ENCODE measurements at places on chromosomes 16 and 17.

GRCh38 chr17:31513731-31514427, 122.4 kb downstream of the RAB11FIP4 start:
- DNase-seq: no peak

- DNase-seq: no peak
Observed at GRCh38 chr17:801660-802059, 19.5 kb downstream of the MRM3 start.

DNA sequence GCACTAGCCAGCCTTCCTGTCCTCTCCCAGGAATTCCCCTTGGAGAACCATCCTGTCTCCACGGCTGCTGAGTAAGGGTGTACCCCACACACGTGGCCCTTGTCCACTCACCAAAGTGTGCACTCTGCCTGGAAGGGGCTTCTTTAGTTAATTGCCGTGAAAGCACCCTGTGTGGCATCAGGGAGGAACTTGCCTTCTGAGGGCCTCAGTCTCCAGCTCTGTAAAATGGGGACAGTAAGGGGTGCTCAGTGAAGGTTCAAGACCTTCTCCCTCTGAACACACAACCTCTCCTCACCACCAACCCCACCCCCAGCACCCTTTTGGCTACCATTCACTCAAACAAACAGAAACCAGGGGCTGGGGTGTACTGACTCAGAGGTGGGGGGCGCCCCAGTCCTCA, 59.1 kb upstream of the LHX1 start:
- DNase-seq: no peak

DNA sequence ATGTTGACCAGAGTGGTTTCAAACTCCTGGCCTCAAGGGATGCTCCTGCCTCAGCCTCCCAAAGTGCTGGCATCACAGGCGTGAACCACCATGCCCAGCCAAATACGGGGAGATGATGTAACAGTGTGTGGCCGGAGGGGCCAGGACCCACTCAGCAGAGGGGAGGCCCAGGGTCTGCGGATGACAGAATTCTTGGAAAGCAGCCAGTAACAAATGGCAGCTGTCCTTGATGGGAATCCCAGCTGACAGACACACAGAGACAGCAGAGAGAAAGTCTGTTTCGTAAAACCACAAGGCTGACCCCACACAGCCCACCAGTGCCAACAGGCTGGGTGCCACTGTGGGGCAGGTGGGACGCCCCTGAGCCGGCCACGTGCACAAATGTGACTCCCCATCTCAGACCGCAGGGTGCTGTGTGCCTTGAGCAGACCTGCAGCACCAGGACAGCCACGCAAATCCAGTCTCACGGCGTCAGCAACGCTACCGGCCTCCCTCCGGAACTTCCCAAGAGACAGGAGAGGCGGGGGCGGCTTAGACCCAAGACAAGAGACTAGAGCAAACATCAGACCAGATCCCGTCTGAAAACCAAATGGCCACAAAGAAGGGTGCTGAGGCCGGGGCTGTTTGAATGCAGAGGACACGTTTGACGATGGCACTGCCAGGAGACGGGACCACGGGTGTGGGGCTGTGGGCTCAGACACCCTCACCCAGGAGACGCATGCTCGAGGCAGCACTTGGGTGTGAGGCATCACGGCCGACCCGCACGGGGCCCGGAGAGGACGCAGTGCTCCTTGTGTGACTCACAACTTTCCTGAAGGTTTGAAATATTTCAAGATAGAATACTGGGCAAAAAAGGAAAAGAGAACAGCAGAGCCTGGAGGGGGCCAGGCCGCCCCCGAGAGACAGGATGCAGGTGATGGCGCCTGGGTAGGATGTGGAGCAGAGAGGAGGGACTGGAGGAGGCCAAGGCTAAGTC, 24.6 kb downstream of the CTU2 start:
- no peak for DNase-seq

- no peak for DNase-seq
Observed at GRCh38 chr17:73983621-73984400, 219.7 kb upstream of the RPL38 start.

GRCh38 chr16:11414815-11415775, 69.8 kb downstream of the RMI2 start:
- DNase-seq: no peak

- peak; percentile 57 for DNase-seq
Observed at GRCh38 chr17:47802341-47803022, 19.1 kb downstream of the OSBPL7 start.

DNA sequence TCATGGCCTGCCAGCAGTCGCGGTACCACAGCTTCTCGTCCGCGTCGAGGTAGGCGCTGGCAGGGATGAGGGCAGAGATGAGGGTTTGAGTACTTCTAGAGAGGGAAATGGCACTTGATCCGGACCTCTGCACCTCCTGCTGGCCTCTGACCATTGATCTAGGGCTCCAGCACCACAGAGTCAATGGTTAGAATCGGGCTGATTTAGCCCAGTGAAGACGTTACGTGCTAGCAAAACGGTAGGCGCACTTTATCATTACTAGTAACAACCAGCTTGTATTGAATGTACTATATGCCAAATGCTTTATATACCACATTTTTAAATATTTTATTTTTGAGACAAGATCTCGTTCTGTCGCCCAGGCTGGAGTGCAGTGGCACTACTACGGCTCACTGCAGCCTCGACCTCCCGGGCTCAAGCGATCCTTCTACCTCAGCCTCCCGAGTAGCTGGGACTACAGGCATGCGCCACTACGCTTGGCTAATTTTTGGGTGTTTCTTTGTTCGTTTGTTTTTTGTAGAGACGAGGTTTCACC, 526 bp downstream of the TSNAXIP1 start:
- DNase-seq: no peak

- no peak for DNase-seq
Observed at GRCh38 chr17:14123619-14124278, 54.4 kb downstream of the COX10 start.

DNA sequence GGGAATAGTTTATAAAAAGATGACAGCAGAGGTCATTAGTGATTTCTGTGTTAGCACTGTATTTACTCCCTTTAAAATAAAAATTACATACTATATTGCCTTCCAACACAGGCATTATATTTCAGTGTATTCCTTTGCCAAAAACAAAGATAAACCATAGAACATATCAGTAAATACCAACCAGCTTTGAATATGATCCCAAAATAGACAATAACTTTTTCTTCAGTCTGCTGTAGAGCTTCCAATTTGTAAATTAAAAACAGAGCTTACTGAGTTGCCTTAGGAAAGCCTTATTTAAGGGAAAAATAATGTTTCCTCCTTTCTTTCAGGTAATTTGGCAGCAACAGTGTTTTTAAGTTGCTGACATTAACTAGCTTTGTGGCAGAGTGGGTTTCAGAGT, 352.1 kb upstream of the TBX2 start:
- no peak for DNase-seq

DNA sequence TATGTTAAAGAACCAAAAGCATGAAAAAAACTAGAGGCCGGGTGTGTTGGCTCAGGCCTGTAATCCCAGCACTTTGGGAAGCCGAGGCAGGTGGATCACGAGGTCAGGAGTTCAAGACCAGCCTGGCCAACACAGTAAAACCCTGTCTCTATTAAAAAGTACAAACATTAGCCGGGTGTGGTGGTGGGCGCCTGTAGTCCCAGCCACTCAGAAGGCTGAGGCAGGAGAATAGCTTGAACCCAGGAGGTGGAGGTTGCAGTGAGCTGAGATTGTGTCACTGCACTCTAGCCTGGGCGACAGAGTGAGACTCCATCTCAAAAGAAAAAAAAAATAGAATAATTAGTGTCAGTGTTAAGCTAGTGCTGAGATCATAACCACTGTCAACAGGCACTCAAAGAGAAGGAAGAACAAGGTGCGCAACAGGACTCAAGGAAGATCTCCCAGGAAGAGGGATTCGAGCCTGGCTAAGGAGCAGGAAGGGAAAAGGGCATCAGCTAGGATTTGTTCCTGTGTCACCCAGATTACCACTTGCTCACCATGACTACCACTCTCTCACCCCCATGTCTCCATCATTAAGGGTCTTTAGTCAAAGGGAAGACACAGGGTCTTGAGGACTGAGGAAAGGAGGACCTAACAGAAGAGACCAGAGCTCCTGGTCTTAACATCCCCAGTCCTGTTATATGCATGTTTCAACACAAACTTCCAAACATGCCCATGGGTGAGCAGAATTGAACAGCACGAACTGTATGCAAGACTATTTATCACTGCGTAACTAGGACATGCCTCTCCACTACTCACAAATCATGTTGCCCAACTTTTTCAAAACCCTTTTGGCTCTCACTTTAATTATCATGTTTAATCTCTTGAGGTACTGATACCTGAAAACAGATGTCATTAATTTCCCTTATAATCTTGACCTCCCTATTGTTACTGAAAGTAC, 88.3 kb upstream of the PLEKHM1 start:
- DNase-seq: no peak

- peak; percentile 84 for DNase-seq
Observed at GRCh38 chr16:26365161-26365940, 673.6 kb downstream of the HS3ST4 start.

- DNase-seq: no peak
Observed at GRCh38 chr17:10754109-10754508, 24.3 kb upstream of the TMEM220 start.

All from NCI-H2029 treated with DMSO at 0.1 percent for 48 hours (cell line).